ENCODE measurements at places on chromosomes 6 and 20.

GRCh38 chr20:25669826-25670422 lies 26.7 kb downstream of the ZNF337 start:
- DNase-seq: no peak

DNA sequence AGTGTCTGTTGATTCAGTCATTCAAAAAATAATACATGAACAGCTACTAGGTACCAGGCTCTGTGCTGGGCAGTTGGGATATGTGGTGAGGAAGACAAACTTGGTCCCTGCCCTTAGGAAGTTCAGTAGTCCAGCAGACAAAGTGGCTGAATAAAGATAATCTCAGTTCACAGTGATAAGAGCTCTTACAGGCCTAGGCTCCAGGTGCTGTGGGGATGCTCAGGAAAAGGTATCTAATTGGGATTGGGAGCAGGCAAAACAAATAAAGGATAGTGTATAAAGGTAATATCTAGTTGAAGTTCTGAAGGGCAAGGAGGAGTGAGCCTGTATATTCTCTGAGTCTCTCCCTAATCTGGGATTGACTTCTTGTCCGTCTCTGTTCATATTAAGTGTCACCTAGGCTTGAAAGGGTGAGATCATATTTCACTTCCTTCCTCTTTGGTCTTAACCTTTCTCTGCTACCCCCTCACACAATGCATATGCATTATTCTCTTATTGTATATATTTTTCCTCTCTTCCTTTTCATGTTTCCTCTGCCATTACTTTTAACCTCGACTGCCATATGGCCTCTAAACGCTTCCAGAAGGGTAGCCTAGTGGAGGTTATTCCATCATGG lies 13.5 kb downstream of the PTPN1 start:
- DNase-seq: no peak

- no peak for DNase-seq
These were observed 10.0 kb downstream of the PKIG start for GRCh38 chr20:44592366-44592765.

GRCh38 chr6:144543006-144543871 lies 258.1 kb downstream of the UTRN start:
- DNase-seq: no peak

DNA sequence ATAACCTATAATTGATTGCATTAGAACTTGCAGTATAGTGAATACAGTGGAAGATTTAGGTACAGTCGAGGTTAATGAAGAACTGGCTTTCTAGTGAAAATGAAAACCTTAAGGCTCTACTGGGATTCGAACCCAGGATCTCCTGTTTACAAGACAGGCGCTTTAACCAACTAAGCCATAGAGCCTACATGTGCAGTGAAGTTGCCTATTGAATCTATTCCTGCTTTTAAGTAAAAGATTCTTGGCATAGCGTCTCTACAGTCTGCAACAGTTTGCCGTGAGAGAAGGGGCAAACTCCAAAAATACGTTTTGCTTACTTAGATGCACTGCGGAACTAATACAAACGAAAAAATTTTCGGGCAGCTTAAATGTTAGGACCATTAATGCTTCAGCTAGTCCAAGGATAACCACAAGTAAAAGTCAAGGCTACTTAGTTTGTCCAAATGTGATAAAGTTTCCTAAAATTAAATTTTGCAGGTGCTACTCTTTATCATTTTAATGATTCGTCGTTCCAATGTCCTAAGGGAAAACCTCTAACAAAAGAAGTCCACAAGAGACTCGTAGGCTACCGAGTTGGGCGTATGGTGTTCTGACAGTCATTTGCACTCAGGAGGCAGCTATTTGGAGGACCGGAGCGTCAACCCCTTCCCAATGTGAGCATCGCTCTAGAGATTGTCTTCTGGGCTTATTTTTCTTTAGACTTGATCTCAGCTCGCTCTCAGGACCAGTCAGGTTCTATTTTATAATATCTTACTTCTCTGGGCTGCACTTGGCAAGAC lies 31.3 kb upstream of the ZSCAN23 start:
- DNase-seq: no peak

DNA sequence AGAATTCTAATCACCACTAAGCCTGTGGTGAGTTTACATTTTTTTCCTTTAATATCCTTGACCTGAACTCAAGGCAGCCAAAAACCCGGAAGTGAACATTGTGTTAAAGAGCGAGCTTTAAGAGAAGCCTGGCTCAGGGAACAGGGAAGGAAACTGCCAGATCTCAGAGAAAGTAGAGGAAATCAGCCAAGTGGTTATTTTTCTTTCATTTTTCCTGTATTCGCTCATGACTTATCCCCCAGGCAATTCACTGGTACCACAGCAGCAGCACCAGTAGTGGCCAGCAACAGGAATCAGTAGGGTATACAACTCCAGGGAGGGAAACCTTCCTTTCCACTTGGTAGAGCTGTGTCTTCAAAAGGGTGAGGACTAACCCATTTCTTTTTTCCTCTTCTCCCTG lies 89.6 kb upstream of the HMGCLL1 start:
- no peak for DNase-seq

- no peak for DNase-seq
These were observed 48.9 kb downstream of the TMEM244 start for GRCh38 chr6:129812145-129812777.

DNA sequence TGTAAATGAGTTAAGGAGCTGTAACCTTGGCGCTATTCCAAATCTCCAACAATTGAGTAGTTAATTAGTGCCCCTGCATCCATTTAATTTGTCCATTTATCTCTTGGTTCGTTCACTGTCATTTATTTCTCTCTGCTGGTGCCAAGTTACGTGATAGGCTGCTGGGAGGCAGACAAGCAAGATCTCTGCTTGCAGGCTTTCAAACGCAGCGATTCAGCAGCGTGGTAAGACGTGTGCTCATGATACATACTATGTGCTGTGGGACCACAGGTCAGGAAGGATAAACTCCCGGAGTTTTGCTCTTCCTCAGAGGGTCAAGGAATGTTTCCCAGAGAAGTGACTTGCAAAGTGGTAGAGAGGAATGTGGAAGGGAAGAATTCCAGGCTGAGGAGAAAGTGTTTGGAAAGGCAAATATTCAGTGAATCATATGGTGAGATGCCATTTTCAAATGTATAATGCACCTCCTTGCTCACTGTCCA lies 46.4 kb downstream of the UTRN start:
- no peak for DNase-seq

- DNase-seq: no peak
These were observed 31.4 kb downstream of the STK38 start for GRCh38 chr6:36515844-36516243.

GRCh38 chr20:34948030-34948429 lies 7.6 kb downstream of the GSS start:
- no peak for DNase-seq

- DNase-seq: no peak
These were observed 79.8 kb upstream of the TRDN start for GRCh38 chr6:123716506-123716905.

DNA sequence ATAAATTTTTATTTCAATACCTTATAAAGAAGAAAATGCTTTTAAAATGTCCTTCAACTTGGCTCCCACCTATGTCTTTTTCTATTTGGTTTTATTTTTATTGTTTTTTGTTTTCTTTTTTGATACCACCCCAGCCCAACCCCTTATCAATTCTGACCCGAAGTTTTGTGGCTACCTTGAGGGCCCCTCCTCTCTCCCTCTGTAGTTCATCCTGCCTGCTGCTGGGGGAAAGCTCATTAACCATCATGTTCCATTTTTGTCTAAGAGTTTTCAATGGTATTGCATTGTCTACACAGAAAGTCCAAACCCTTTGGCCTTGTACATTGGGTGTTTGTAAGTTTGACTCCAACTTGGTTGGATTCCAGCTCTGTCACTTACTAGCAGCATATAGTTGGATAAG lies 5.3 kb upstream of the CSNK2A1 start:
- no peak for DNase-seq
